ENCODE measurements at places on chromosomes 1 and 21. TPM values are rescaled to one million over a fixed set of nuclear protein-coding genes. Genes with fewer than 3 reads are reported as not detected.

TEKT2 gene
- total RNA-seq: not detected

IFI44L gene
- 5.3 TPM for total RNA-seq

MCOLN2 gene
- not detected for total RNA-seq

DNA sequence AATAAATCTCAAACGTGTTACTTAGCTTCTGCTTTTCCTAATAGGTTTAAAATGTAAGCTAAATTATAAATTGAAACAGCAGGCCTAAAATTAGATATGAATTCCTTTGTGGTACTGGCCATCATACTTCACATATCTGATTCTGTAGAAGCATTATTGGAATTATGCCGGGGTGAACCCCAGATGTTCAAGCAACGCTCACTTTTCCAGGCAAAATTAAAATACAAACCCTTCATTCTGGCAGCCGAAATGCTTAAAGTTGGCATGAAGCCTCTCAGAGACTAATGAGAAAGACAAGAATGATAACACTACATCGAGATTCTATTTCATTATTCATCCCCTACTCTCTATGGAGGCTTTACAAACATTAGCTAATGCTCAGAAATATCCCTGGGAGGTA lies 1352.7 kb upstream of the ADGRL2 start:
- no peak for DNase-seq

GRCh38 chr1:26951821-26952497 lies 8.3 kb downstream of the KDF1 start:
- no peak for DNase-seq

NBPF10 gene
- 0.86 TPM for total RNA-seq

DNA sequence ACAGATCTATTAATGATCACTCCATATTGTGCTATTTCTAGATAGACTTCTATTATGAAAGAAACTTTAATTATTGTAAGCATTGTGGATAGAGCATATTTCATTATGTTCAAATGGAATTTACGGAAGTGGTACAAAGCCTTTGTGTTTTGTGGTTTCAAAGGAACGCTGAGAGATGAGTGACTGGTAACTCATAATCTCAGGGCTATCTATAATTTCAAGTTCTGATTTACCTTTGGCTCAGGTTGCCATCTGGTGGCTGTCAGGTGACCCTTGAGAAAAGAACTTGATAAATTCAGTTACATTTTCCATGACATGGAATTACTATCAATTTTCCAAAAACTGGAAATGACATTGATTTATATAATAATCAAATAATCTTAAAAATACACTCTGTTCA lies 12.2 kb downstream of the NTNG1 start:
- no peak for DNase-seq

DNA sequence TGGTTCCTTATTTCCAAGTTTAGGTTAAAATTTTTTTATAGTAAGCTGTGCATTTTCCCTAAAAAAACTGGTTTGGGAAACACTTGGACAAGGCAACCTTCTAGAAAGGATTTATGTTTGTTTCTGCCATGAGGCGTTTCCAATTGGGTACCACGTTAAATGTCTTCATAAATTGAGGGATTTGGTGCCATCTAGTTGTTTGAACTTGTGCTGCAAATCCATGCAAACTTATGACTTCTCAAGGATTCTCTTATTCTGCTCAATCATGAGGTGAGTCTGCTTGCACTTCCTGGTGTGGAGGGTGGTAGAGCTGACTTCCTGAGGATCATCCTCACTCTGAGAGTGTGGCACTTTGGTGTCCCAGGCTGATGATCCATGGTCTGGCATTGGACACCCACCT lies 123.3 kb downstream of the PCNX2 start:
- DNase-seq: no peak

LRIG2 gene
- 3.4 TPM for total RNA-seq

All from psoas muscle (tissue), 8 donors.